Airway epithelial cell (primary cell): ENCODE measurements at places on chromosomes 3 and 15. TPM values are rescaled to one million over a fixed set of nuclear protein-coding genes. Genes with fewer than 3 reads are reported as not detected.

Gene IREB2
- 13.7 and 15.9 TPM in 2 replicates for total RNA-seq

Gene DUOXA2
- total RNA-seq: not detected in 2 replicates

Gene TLR9
- total RNA-seq: 0.07 TPM in 1 of 2 replicates, not detected in the other

Gene FBXO40
- not detected in 2 replicates for total RNA-seq

Gene DLEC1
- total RNA-seq: not detected in 2 replicates

Gene CFAP92
- 0.19 and 0.63 TPM in 2 replicates for total RNA-seq

Gene ALCAM
- total RNA-seq: 83.1 and 114 TPM in 2 replicates

Gene PDIA5
- 19.5 and 24.1 TPM in 2 replicates for total RNA-seq

Gene OR5H2
- total RNA-seq: not detected in 2 replicates

Gene LOXL1
- total RNA-seq: 11.6 and 12.1 TPM in 2 replicates

Gene P2RY14
- 0.07 TPM in 1 of 2 replicates, not detected in the other for total RNA-seq

Gene ARPP21
- total RNA-seq: not detected in 2 replicates

Gene PPP2R3A
- total RNA-seq: 6.8 and 8.5 TPM in 2 replicates

Gene PAQR9
- not detected in 2 replicates for total RNA-seq

Gene PLA1A
- not detected in 2 replicates for total RNA-seq

Gene SPESP1
- 4.7 and 5.0 TPM in 2 replicates for total RNA-seq
